Mesangial cell (primary cell): ENCODE measurements at places on chromosomes 1 and 21. TPM values are rescaled to one million over a fixed set of nuclear protein-coding genes. Genes with fewer than 3 reads are reported as not detected.

The C21orf58 gene
- 2.9 and 10.3 TPM in 2 replicates for total RNA-seq

The LCE1A gene
- not detected in 2 replicates for total RNA-seq

The SLAMF1 gene
- not detected in 2 replicates for total RNA-seq

The CA6 gene
- total RNA-seq = not detected in 2 replicates

The PAQR6 gene
- 0.49 and 1.0 TPM in 2 replicates for total RNA-seq

The SAMD13 gene
- total RNA-seq = 0.49 and 1.4 TPM in 2 replicates
